ENCODE measurements at places on chromosomes 16 and 17. TPM values are rescaled to one million over a fixed set of nuclear protein-coding genes. Genes with fewer than 3 reads are reported as not detected.

Gene DNASE1L2
- 0.51 TPM for total RNA-seq

GRCh38 chr17:81118308-81119221, 46.7 kb upstream of the PVALEF start:
- no peak for DNase-seq

DNA sequence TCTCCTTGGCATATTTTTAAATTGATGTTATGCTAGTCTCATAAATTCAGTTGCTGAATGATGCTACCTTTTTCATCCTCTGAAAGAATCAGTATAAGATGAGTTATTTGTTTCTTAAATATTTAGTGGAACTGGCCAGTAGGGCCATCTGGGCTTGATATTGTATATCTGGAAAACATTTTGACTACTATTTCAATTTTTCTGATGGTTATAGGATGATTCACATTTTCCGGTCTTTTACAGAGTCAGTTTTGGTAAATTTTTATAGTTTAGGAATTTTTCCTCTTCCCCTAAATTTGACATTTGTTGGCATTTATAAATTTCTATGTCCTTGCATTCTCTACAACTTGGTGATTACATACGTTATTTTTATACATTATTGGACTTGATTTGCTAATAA, 296.3 kb upstream of the AXIN2 start:
- DNase-seq = no peak

GRCh38 chr17:77887464-77888241, 70.8 kb upstream of the TNRC6C start:
- peak; percentile 81 for DNase-seq

GRCh38 chr17:71802663-71803062, 318.2 kb upstream of the SOX9 start:
- DNase-seq = no peak

GRCh38 chr17:70829876-70830275, 660.5 kb downstream of the KCNJ2 start:
- DNase-seq = no peak

Gene KRTAP9-4
- not detected for total RNA-seq

- no peak for DNase-seq
Observed at GRCh38 chr17:82856361-82856760, 16.5 kb upstream of the ZNF750 start.

- no peak for DNase-seq
Observed at GRCh38 chr17:10262451-10262850, 64.0 kb upstream of the GAS7 start.

- no peak for DNase-seq
Observed at GRCh38 chr16:23502466-23502865, 7.8 kb downstream of the GGA2 start.

GRCh38 chr16:19292186-19292585, 6.7 kb downstream of the CLEC19A start:
- DNase-seq = no peak

DNA sequence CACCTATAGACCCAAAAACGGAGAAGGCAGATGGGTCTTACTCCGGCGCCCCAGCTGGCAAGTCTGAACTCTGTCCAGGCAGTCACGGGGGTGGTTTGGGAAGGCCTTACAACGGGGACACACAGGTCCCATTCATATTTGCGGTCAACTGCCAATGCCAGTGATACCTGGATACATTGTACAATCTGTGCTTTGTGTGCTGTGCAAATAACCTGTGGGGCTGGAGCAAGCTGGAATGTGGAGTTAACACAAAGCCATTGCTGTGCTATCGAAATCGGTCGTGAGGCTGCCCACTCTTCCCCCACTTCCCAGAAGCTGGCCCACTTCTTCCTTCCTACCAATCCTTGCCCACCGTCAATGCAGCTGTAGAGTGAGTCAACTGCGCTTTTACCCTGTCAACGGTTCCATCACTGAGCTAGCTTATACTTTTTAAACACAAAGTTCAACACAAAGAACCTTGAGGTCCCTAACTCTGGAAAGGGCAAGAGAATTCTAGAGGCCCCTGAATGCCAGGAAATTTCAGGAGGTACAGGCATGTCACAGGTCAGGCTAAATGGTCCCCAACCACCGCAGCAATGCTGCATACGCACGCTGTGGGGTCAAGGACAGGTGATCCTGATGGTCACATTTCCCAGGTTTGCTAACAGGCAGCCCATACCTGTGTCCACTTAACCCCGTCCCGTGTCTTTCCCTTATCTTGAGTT, 122.8 kb downstream of the ZFHX3 start:
- no peak for DNase-seq

- no peak for DNase-seq
Observed at GRCh38 chr17:80805032-80805751, 186.4 kb upstream of the CHMP6 start.

Gene C16orf86
- total RNA-seq = 4.3 TPM

DNA sequence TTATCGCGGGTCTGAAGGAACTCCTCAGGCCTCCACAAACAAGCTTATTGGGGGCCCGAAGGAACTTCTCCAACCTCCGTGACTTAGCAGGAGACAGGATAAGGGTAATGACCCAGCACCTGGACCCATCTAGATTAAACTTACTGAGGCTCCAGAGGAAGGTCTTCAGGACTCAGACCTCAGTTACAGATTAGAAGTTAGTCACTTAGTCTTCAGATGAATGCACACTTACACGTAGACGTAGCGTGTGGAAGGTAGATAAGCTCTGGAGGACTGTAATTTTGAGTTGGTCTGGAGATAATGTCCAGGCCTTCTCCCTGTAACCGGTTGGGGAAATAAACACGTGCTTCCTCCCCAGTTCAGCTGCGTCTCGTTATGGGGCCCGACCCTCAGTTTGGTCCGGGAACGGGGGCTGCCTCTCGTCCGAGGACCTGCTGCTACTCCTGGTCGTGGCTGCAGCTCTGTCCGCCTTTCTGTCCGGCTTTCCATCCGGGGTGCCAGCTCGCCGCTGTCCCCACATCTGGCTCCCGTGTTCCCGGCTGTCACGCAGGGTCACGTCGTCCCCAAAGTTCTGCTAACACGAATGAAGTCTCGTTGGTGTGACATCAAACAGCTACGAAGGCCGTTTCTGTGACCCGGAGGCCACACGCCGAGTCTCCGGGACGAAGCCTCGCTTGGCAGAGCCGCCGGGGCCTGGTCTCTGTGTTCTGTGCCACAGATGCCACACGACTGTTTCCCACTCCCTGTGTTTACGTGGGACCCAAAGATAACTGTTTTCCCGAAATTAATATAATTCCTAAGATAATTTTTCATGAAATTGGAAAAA, 11.8 kb upstream of the SECTM1 start:
- no peak for DNase-seq

DNA sequence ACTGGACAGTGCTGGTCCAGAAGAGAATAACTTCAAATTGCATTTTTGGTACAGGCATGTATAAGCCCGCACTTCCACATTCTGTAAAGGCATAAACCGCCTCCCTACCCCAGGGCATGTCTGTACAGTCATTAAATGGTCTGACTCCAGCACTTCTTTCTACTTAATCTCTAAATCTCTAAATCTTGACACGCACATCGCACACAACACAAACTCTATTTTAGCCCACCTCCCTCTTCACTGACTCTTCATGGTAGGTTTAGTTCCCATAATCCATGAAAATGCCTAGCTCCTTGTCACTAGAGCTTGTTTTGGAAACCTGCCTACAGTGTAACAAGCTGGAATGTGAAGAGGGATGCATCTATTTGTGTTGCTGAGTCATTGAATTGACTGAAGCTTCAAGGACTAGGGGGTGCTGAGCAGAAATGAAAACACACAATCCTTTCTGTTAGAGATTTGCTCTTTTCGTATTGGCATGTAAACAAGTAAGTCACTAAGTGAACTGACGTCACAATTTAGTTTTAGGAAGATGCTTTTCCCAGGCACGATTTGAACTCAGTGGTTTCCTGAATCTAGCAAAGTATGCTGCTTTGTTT, 1.6 kb upstream of the DUSP14 start:
- DNase-seq = no peak

GRCh38 chr16:88619859-88620815, 18.2 kb upstream of the IL17C start:
- no peak for DNase-seq

DNA sequence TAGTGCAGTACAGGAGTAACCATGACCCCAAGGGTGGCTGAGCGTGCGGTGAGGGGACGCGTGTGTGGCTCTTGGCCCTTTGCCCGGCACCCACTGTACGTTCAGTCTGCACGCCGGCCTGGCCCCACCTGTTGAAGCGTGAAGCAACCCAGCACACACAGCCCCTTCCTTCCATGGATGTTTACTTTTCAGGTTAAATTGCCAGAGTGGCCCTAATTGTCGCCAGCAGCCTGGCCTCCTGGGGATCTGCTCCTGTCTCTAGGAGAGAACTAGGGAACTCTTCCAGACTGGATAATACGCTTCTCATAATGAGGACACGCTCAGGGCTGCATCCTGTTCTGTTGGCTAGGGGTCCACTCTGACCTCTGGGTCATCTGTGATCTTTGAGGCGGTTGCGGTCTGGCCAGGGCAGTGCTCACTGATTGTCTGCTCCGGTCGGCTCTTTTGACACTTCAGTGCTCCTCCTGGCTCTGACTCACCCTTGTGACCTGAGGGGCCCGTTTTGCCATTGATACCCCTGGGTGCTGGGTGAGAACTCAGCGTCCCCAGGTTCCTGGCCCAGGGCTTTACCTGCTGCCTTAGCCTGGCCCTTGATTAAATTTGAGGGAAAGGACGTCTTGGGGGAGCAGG, 27.7 kb downstream of the TPSG1 start:
- DNase-seq = no peak

DNA sequence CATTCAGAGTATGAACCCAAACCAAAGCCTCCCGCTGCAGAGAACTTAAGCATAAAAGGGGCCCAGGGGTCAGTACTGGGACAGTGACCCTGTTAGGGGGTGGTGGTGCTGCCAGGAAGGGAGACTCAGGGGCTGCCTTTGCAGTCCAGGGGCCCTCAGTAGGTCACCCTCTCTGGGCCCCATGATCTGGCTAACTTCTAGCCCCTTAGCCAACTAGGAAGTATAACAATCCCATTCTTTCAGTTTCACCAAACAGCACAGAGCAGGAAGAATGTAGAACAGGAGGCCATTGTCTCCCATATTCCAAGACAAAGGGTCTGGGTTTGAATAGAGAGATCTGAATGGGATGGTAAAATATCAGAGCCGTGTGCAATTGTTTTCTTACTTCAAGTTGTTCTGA, 378.6 kb upstream of the C16orf82 start:
- no peak for DNase-seq

Gene PSMD3
- total RNA-seq = 100 TPM

- no peak for DNase-seq
Observed at GRCh38 chr16:20023190-20023589, 50.5 kb downstream of the GPR139 start.

Gene ATP2A1
- not detected for total RNA-seq

- peak; percentile 41 for DNase-seq
Observed at GRCh38 chr17:21241564-21241963, 11.6 kb downstream of the NATD1 start.

DNA sequence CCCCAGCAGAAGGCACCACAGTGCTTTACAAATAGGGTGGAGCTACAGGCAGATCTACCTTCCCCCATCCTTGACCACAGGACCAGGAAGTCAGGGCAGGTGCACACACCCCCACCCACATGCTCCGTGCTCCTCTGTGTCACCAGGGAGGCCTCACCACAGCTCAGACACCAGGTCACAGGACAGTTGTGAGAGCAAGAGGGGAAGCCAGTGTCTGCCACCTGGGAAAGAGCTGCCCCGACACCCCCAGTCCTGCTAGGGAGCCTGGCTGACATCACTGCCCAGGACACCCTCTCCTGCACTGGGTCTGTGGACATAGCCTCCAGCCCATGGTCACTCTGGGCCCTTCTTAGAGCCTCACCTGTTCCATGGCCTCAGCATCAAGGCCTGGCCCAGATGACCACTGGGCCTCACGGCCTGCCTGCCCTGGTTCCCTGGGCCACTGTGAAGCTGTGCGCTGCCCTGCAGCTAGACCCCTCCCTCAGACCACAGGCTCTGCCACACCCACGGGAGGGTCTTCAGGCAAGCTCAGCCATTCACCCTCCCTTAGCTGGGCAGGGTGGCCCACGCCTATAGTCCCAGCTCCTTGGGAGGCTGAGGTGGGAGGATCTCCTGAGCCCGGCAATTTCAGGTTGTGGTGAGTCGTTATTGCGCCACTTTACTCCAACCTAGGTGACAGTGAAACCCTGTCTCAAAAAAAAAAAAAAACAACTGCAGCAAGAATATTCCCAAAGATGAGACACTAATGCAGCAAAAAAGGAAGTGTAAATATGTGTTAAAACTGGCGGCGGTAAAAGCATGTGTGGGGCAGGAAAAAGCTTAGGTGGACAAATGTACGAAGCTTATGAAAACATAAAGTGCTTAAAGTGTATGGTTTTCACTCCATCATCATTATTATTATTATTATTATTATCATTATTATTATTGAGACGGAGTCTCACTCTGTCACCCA, 14.2 kb downstream of the POLR3K start:
- DNase-seq = no peak

GRCh38 chr17:40854175-40854814, 12.7 kb downstream of the KRT12 start:
- DNase-seq = no peak

- DNase-seq = no peak
Observed at GRCh38 chr16:27670071-27670810, 120.3 kb downstream of the KATNIP start.

Gene DDX52
- 13.5 TPM for total RNA-seq

Gene FOXJ1
- total RNA-seq = not detected

DNA sequence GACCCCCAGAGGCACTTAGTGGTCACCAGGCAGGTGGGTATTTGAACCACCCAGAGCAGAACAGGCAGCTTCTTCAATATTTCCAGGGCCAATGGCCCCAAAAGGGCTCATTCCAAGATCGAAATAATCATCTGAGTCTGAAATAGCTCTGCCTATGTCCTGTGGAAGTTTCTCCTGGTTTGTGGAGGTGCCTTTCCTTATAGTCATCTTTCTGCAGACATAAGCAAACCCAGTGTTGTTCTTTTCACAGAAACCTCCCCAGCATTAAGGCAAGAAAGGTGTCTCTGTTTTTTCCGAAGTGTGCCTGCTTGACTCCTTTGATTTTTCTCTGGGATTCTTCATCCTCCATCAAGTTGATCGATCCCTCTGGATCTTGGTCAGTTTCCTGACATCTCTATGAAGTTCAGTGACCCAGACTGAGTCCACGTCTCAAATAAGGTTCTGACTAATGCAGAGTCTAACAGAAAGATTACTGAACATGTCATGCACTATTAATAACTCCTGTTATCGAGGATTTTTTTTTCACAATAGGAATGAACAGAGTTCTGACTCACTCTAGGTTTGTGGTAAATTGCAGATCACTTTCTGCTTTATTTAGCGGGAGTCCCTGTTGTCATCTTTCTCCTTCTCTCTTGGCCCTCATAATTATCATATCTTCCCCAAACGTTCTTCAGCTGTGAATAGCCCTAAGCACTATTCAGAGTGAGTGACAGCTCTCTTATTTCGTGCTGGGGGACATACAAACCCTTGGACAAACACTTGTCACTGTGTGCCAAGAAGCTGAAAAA, 1.5 kb downstream of the LRRC3C start:
- no peak for DNase-seq

GRCh38 chr16:87416826-87417527, 24.8 kb downstream of the MAP1LC3B start:
- DNase-seq = no peak

DNA sequence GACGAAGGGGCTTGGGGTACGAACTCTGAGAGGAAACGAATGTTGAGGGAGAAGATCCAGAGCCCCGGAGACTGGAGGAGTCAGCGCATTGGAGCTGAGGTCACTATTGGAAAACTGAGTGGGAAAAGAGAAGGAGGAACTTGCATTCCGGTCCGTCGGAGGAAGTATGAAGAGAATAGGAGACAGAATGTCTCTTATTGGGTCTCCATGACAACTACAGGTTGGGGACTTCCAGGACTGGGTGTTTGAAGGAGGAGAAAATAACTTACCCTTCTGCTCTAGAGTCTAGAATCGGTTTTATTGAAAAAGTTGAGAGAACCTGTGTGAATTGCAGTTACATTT, 537 bp downstream of the GOSR1 start:
- DNase-seq = no peak

Gene SP6
- 0.32 TPM for total RNA-seq

Data from heart left ventricle (tissue), 16 donors.